Foreskin fibroblast (primary cell): ENCODE measurements at places on chromosomes 12 and 14.
A peak's percentile ranks its signal among the peaks of the same experiment; 100 is the strongest.

DNA sequence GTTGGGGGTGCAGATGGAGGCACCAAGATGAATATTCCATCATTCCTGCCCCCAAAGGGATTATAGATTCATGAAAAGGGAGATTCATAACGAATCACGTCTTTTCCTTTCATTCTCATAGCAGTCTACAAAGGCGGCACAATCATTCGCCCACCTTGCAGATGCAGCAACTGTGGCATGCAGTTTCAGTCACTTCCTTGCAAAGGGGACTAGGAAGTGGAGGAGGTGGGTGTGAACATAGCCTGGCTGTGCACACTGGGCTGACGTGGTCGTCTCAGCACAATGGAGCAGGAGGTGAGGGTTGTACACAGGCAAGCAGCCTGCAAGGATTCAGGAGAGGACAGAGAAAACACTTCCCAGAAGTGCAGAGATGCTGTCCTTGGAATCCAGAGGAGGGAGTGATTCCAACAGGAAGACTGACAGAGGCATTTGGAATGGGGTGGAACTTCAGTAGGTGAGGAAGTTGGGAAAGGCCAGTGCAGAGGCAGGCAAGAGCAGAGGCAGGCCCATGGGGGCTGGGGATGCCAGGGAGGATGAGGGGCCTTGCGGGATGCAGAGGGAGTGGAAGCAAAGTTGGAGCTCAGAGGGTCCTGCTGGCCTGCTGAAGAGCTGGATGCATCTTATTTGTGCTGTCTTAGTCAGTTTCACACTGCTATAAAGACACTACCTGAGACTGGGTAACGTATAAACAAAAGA lies 21.9 kb upstream of the PPP2R5C start:
- no peak for DNase-seq

- DNase-seq, result no peak
These were observed 180.9 kb downstream of the CHST11 start for GRCh38 chr12:104637604-104638003.

DNA sequence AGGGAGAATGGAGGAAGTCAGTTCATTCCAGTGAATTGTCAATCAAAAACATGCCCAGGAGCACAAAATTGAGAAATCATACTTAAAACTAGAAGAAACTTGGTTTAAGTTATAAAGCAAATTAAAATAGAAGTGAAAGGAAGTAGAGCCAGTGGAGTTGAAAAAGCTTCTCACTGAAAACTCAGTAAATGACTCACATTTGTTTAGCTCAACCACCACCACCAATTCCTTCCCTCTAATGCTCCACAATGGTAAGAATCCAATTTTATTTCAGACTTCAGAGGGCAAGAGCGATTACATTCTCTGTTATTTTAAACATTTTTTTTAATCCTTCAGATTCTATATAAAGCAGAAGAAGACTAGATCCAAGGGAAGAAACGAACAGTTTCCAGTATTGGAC lies 19.4 kb downstream of the UTP20 start:
- no peak for DNase-seq

GRCh38 chr12:95742586-95742985 lies 48.0 kb downstream of the NTN4 start:
- no peak for DNase-seq

DNA sequence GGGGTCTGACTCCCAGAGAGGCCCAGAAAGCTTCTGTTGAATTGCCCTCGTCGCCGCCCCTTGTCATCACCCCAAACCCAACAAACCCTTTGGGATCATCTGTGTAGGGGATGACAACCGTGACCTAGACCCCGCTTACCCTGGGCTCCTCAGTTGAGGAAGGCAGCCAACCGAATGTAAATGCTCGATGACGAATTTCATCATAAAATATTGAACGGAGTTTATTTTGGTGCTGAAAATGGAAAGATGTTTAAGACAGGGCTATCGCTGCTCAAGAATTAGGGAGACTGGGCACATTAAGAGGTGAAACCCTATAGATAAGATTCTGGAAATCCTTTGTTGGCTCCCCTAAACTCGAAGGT lies 512 bp downstream of the ACTR10 start:
- no peak for DNase-seq

- DNase-seq, result peak; percentile 8
These were observed 26.2 kb upstream of the ALX1 start for GRCh38 chr12:85253853-85254252.

GRCh38 chr12:106235770-106236169 lies 12.1 kb downstream of the CKAP4 start:
- no peak for DNase-seq

- no peak for DNase-seq
These were observed 22.3 kb upstream of the AMN1 start for GRCh38 chr12:31751085-31751484.

DNA sequence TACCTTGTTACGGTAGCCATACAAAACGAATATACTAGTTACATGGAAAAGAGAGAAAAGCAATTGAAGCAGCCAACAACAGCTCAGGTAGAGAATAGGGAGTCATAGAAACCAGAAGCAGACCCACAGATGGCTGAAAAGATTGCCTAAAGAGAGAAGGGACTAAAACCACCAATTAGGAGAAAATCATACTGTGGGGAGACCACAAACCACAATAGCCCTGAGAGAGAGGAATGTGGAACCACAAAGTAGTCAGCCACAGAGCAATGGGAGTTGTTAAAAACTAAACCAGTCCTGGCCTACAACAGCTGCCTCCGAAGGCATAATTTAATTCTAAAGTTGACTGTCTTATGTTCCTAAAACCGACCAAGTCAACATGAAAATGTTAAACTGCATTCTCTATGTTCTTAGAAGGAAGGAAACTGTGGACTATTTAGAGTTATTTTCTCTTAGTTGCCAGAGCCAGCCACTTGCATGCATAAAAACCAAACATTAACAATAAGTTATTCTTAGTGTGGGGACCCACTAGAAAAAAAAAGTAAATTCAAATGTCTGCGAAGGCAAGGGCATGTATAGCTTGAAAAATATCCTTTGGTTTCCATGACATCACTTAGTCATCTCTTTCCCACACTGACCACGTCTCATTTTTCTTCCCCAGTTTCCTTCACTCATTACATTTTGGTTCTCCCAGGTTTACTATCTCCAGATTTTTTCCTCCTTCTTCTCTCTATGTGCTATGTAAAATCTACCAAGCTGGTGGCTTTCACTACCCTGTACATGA lies 398.1 kb downstream of the NOVA1 start:
- DNase-seq, result peak; percentile 49

- DNase-seq, result no peak
These were observed 147.1 kb downstream of the MYRFL start for GRCh38 chr12:69972136-69972535.

GRCh38 chr12:52508211-52508610 lies 12.0 kb downstream of the KRT5 start:
- no peak for DNase-seq

DNA sequence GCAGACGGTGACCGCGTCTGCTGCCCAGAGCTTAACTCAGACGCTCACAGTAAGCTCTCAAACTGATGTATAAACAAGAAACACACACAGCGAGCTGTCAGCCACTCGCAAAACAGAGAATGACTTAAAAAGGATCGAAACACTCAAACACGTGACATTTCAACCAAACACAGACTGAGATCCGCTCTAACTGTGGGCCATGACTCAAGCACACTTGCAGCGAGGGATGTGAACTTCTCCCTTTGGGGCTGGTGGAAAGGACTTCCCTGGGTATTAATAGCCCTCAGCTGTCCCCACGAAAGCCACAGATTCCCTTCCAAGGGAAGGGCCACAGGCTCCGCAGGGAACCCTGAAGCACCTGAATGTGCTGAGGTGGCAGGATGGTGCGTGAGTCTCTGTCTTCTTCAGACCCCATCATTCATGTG lies 29.1 kb downstream of the CCDC88C start:
- peak; percentile 47 for DNase-seq

- no peak for DNase-seq
These were observed 10.7 kb downstream of the CCDC196 start for GRCh38 chr14:66496911-66497310.

DNA sequence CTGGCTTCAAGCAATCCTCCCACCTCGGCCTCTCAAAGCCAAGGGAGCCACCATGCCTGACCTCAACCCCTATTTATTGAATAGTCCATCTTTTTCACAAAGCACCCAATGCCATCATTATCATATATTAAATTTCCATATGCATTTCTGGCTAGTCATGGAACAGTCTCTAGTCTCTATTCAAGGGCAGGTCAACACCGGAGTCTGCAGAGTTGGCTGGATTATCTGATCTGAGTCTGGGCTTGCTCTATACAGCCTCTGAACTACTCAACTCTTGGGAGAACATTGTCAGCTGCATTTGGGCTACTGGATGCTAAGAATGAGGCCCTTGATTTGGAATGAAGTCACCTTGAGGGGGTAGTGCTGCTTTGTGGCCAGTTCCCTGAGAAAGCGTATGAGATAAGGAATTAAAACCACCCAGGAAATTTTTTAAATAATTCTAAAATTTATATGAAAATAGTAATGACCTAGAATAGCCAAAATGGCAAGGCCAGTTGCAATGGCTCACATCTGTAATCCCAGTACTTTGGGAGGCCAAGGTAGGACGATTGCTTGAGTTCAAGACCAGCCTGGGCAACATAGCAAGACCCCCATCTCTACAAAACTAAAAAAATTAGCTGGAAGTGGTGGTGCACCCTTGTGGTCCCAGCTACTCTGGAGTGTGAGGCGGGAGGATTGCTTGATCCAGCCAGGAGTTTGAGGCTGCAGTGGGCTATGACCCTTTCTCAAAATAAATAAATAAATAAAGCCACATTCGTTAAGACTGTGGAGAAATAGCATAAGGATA lies 6.9 kb upstream of the NAA25 start:
- no peak for DNase-seq

DNA sequence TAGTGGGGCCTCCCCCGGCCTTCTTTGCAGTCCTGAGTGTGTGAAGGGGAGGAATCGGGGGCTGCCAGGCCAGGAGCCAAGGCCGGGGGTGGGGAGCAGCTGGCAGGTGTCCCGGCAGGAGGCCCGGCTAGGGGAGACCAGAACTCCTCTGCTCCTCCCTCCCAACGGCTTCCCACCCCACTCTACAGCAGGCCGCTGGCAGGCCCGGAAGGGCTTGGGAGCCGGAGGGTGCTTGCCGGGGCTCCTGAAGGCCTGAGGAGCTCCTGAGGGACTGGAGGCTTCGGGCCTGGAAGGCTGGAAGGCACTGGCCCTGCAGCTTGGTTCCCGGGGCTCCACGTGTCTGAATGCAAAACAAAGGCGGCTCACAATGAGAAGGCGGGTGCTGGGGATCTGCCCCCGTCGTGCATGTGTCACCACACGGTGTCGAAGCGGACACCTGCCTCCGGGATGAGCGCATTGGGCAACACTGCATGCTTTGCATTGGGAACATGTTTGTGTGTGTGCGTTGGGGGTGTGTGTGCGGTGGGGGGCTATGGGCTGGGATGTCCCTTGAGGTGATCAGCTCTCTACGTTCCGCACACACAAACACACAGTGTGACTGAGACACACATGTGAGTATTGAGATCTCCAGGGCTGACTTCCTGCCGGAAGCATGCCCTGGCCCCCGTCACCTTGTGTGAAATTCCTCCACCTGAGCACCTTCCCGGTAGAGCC lies 30.9 kb upstream of the ANKRD9 start:
- DNase-seq, result no peak
